ENCODE measurements at places on chromosomes 1 and 21. TPM values are rescaled to one million over a fixed set of nuclear protein-coding genes. Genes with fewer than 3 reads are reported as not detected.

DNA sequence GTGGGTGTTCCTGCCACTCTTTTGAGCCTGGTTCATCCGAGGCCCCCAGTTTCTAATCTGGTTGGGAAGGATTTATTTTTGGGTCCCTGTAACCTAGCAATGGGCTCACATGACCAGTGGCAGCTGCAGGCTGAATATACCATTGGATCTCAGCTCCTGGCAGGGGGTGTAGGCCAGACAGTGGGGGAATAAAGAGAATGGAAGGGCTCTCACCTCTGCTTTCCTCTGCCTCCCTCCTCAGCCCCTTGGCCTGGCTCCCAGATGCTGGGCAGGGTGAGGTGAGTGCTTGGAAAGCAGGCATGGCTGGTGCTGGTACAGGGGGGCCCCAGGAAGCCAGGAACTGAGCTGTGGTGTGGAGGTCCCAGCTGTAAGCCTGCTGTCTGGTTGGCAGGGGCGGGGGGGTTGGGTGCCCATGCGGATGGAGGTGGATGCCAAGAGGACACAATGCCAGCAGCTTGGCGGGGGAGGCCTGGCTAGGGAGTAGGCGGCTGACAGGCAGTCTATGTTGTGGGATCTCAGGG is 3.6 kb upstream of the GPR61 start:
- H3K4me3 ChIP-seq: no peak overlapping the region
- DNase-seq: peak; percentile 29
- H3K4me1 ChIP-seq: peaks cover 4% of the 10 kb centered on the region
- H3K27ac ChIP-seq: no peak overlapping the region

DNA sequence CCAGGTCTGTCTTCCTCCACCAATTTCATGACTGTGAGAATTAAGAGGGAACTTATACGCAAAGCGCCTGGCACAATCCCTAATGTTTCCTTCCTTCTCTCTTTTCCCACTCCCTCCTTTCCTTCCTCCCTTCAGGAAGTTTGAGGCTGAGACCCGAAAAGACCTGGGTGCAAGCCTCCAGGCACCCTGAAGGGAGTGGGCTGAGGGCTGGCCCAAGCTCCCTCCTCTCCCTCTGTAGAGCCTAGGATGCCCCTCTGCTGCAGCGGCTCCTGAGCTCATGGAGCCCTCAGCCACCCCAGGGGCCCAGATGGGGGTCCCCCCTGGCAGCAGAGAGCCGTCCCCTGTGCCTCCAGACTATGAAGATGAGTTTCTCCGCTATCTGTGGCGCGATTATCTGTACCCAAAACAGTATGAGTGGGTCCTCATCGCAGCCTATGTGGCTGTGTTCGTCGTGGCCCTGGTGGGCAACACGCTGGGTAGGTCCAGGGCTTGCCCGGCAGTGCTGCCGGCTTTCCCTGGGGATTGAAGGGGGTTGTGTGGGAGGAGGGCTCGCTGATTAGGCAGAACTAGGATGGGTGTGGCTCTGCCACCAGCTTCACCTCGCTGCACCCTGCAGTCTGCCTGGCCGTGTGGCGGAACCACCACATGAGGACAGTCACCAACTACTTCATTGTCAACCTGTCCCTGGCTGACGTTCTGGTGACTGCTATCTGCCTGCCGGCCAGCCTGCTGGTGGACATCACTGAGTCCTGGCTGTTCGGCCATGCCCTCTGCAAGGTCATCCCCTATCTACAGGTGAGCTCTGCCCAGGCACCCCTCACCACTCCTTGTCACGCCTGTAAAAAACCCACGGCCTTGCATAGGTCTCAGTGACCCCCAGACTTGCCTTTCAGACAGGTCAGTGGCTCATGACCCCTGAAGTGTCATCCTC is 1.7 kb downstream of the HCRTR1 start:
- H3K27me3 ChIP-seq: no peaks in the 10 kb centered on the region
- DNase-seq: no peak
- H3K4me1 ChIP-seq: peaks cover 6% of the 10 kb centered on the region
- H3K36me3 ChIP-seq: no peaks in the 10 kb centered on the region
- H3K27ac ChIP-seq: no peak overlapping the region
- no peak overlapping the region for H3K4me3 ChIP-seq

GRCh38 chr1:2799811-2800663 is 1.5 kb downstream of the TTC34 start:
- H3K4me3 ChIP-seq: no peak overlapping the region
- H3K27ac ChIP-seq: no peak overlapping the region
- H3K36me3 ChIP-seq: no peaks in the 10 kb centered on the region
- peaks cover 13% of the 10 kb centered on the region for H3K4me1 ChIP-seq
- DNase-seq: no peak

- no peaks in the 10 kb centered on the region for H3K4me1 ChIP-seq
- DNase-seq: no peak
- H3K4me3 ChIP-seq: no peak overlapping the region
- no peaks in the 10 kb centered on the region for H3K36me3 ChIP-seq
Observed at GRCh38 chr1:28290851-28291250, 31.5 kb downstream of the SESN2 start.

- H3K27ac ChIP-seq: no peak overlapping the region
- no peaks in the 10 kb centered on the region for H3K4me1 ChIP-seq
- H3K36me3 ChIP-seq: no peaks in the 10 kb centered on the region
- DNase-seq: no peak
Observed at GRCh38 chr1:228706305-228706704, 29.0 kb upstream of the RHOU start.

TAL1 gene
- total RNA-seq: 14.9 TPM

ASCL5 gene
- not detected for total RNA-seq

GRCh38 chr1:165842023-165842670 is 14.7 kb downstream of the UCK2 start:
- H3K36me3 ChIP-seq: no peaks in the 10 kb centered on the region
- H3K27me3 ChIP-seq: no peaks in the 10 kb centered on the region
- no peak for DNase-seq
- H3K4me3 ChIP-seq: no peak overlapping the region
